ENCODE measurements at places on chromosomes 6 and 20.

DNA sequence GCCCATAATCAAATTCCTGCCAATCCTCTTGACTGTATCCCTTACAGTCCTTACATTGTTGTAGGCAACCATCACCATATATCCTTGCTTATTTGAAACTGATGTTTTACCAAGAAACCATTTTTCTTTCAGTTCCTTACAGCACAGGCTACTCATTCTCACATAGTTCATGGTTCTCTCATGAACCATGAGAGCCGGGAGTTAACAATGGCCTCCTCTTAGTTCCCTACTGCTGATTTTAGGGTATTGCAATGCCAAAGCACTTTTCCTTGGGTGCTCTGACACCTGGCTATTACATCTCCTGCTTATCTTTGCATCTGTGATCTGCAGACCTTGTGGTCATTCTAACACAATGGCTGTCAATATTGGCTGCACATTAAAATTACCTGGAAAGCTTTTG lies 133.4 kb downstream of the MYB start:
- DNase-seq, result no peak

DNA sequence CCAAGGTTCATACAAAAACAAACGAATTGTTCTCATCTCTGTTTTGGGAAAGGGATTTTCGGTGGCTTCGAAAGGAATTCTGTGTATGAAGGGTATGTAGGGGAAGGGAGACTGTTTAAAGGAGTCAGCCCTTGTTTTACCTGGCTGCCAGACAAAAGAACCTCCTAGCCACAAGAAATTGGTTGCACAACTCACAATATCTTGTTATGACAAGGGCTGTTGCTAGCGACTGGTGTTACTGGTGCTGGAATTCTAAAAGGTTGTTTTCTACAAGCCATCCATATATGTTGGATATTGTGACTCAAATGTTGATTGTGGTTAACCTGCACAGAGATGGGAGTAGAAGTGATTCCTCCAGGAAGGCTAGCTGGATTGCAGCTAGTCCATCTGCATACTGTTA lies 34.6 kb upstream of the CITED2 start:
- DNase-seq, result no peak

GRCh38 chr6:126181890-126182289 lies 158.0 kb upstream of the CENPW start:
- no peak for DNase-seq

DNA sequence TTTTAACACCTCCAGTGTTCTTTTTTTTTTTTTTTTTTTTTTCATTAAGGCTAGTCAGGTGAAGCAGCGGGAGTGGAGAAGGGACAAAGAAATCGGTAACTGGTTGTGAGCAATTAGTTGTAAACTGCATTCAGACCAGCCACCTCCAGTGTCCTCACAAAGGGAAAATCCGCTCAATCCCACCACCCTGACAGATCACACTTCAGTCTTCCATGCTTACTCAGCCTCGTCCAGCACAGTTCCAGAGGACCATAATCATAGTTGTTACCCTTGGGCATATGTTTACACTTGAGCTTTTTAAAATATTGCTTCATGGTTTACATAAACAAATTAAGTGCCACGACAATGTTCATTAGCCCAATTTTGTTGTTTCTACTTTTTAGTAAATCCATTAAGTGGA lies 10.2 kb downstream of the DYNLRB1 start:
- no peak for DNase-seq

- no peak for DNase-seq
Measured at GRCh38 chr6:98514073-98514720, 320.2 kb upstream of the POU3F2 start.

- DNase-seq, result no peak
Measured at GRCh38 chr6:138647006-138647405, 126.6 kb upstream of the CCDC28A start.

DNA sequence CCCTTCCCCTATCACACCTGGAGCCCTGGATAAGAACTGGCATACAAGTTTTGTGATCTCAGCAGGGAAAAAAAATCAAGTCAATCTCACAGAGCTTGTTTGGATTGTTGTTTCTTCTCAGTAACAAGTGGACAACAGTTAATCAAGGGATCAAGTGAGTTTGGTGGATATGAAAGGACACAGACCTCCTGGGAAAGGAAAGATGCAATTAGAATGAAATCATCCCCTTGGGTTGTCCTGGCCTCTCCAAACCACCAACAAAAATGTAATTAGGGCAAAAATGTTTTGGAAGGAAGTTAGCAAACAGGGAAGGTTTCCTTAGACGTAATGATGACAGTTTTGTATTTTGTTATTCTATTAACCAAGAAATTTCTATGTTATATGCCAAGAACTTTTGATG lies 99.1 kb upstream of the PRDM1 start:
- no peak for DNase-seq

DNA sequence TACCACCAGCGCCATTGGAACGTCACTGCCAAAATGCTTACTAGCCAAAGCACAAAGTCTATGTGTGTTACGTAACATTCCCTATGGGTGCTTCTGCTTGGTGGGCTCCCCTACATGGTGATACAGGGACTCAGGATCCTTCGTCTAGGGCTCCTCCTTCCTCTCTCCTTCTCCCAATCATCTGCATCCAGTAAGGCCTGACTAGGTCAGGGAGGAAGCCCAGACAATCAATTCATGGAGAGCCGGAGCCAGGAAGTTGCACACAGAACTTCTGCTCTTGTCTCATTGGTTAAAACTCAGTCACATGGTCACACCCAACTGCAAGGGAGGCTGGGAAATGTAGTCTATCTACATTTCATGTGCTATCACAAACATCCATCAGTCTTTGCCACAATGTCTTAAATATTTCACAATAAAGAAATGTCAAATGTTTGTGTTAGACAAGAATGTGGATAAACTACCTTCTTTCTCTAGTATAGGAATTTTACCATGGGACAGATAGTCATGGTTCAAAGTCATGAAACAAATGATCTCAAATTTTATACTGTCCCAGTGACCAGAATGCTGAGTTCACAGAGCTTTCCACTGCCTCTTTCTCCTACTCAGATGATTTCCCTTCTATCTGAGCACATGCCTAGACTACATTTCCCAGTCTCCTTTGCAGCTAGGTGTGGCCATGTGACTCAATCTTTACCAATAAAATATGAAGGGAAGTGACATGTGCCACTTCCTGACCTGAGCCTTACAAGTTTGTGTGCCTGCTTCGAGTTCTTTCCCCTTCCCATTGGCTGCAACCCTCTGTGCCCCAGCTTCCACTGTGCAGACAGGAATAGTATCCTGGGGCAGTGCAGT lies 9.3 kb upstream of the KCNK15 start:
- DNase-seq, result peak; percentile 70

DNA sequence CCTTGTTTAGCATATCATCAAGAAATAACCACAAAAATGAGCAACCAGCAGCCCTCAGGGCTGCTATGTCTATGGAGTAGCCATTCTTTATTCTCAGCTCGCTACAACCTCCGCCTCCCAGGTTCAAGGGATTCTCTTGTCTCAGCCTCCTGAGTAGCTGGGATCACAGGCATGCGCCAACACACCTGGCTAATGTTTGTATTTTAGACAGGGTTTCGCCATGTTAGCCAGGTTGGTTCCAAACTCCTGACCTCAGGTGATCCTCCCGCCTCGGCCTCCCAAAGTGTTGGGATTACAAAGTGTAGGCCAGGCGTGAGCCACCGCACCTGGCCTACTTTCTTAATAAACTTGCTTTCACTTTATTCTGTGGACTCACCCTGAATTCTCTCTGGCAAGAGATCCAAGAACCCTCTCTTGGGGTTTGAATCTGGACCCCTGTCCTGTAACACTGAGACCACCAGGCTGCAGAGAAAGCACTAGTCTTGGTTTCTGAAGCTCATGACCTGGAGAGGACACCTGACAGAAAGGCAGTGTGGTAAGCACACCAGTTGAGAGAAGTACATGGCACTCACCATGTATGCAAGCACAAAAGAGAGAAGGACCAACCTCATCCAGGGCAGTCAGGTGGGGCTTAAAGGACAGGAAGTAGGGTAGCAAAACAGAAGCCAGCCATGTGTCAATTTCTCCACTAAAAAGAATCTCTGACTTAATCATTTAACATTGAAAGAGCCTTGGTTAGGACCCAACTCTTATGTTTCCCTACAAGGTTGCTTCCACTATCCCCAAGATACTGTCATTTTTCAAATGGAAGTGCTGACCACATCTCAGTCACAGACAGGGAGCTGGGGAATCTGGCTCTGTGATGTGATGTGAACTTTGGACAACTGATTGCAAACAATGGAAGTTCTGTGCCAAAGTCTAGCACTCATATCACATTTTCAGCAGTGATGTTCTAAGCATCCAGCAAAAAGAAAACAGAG lies 97.4 kb upstream of the DST start:
- no peak for DNase-seq
